GM19239 (cell line): ENCODE measurements at places on chromosomes 2 and 18.

- no peak for DNase-seq
Observed at GRCh38 chr18:65755616-65756015, 4.8 kb downstream of the CDH7 start.

- DNase-seq, result no peak
Observed at GRCh38 chr2:102925003-102925402, 163.2 kb downstream of the TMEM182 start.

GRCh38 chr2:227592694-227593387 lies 5.9 kb upstream of the SCYGR2 start:
- DNase-seq, result no peak

GRCh38 chr18:26697186-26697884 lies 149.0 kb upstream of the KCTD1 start:
- DNase-seq, result no peak

DNA sequence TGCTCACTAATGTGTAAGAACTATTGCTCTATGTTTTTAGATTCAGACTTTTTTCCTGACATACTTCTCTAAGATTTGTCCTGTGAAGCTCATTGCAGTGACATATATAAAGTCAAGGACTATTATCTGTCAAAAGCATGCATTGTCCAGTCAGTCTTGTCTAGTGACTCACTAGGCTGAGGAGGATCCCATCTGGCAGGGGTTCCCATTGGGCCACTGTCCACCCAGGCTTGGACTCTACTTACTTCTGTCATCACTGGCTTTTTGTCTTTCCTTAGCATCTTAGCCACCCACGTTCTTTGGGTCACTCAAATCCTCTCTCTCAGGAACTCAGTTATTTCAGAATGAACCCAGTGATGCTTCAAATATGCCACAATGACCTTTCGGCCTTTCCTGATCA lies 132.6 kb upstream of the NABP1 start:
- DNase-seq, result no peak

DNA sequence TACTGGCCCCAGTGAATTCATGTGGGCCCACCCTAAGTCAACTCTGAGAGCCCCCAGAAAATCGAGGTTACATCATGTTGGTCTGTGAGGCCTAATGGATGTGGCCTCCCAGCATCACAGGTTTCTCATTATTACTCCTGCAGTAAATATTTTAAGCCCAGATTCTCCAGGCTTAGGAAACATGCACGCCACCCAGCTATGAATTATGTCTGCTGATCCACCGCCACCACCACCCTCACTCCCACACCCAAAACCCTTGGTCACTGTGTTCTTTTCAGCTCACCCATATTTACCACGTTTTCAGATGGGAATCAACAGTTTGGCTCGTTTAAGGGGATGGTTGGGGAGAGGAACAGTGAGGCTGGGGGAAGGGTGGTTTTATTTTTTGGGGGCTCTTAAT lies 128.6 kb downstream of the NCK2 start:
- DNase-seq, result no peak

- no peak for DNase-seq
Observed at GRCh38 chr2:240424341-240425235, 10.9 kb upstream of the GPC1 start.

DNA sequence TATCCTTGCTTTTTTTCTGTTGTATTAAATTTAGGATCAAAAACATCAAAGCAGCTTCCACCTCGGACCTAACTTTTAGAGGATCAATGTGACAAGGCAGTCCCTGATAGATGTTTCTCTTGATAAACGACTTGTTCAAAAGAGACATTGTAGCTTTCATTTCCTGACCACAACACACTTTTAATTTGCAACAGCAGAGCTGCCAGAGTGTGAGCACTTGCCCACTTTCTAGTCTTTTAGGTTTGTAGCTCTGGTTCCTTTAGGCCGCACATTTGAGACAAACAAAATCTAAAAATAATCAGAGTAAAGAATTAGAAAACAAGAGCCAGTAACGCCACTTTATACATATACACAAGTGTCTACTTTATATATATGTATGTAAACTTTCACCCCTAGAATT lies 3.1 kb downstream of the FIGN start:
- DNase-seq, result no peak

GRCh38 chr2:69322631-69323030 lies 64.4 kb downstream of the GFPT1 start:
- no peak for DNase-seq

- no peak for DNase-seq
Observed at GRCh38 chr2:151246152-151246551, 15.5 kb downstream of the RBM43 start.

GRCh38 chr2:42918671-42919318 lies 126.4 kb upstream of the HAAO start:
- no peak for DNase-seq

- DNase-seq, result no peak
Observed at GRCh38 chr2:54103454-54104314, 11.7 kb upstream of the ACYP2 start.

GRCh38 chr2:13050764-13051163 lies 334.0 kb downstream of the TRIB2 start:
- no peak for DNase-seq

DNA sequence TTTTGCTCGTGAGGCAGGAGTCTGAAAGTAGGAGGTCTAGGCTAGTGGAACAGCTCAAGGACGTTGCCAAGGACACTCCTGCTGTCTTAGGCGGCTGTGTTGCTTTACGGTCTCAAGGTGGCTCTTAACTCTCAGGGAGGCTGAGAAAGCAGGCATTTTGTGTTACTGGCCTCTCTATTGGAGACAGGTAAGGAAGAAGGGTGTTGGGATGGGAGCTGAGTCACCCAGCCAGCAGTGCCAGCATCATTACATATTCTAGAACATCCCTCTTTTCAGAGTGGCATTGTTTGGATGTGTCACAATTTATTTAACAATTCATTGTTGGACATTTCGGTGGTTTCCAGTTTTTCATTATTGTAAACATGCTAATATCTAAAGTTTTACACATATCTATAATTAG lies 30.8 kb upstream of the TMEM214 start:
- DNase-seq, result no peak

DNA sequence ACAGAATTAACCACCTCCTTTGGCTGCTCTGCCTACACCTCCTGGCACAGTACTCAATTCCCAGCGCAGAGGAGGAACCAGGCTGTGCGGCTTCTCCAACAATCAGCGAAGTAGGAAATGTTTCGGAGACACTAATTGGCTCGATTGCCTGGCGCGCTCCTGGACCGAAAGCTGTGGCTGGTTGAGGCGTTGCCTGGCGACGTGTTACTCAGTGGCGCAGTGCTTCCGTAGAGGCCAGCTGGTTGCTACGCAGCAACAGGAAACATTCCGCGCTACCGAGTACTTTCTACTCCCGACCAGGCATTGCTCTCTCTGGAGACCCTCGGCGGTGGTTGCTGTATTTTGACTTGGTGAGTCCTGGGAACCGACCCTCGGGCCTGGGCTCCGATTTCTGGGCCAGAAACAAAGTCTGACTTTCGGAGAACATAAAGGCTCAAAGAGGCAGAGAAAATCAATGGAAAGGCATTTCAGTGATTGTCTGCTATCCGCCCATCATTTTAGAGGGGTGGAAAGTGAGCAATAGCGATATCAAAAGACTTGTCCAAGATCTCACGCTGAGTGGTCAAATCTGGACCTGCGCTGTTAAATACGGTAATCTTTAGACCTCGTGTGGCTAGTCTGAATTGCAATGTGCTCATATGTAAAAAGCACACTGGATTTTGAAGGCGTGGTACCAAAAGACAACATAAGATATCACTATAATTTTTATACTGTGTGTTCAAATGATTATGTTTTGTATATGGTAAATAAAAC lies at the start of gene DNAH6:
Gene DNAH6 (plus strand): TSS at position 265 of the 753 bp plus-strand sequence. CDS start 1,329 bp downstream, outside the sequence.
- DNase-seq, result peak; percentile 44

DNA sequence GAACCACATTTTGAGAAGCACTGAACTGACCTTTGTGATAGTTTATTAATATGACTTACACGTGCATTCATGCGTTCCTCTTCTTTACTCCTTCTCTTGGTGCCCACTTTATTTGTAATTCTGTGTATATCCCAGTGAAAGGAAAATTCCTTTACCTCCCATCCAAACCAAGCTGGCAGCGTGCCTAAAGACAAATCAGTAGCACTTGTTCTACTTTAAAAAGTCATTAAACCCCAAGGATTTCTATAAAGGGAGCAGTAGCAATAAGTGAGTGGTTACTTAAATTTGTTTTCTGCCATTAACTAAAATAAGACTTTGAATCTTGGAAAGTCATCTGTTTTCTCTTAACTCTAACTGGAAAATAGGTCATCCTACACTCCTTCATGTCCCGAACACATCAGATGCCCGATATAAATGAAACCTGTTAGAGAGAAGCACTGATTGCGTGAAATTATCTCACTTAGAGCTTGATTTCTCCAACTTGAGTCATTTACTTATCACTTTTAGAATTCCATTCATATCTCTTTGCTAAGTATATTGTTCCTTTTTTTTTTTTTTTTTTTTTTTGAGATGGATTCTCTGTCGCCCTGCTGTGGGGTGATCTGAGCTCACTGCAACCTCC lies 10.7 kb downstream of the PIK3C3 start:
- DNase-seq, result no peak

- DNase-seq, result no peak
Observed at GRCh38 chr2:104378853-104379374, 475.0 kb upstream of the POU3F3 start.

GRCh38 chr2:7809640-7810039 lies 872.2 kb upstream of the ID2 start:
- DNase-seq, result no peak

DNA sequence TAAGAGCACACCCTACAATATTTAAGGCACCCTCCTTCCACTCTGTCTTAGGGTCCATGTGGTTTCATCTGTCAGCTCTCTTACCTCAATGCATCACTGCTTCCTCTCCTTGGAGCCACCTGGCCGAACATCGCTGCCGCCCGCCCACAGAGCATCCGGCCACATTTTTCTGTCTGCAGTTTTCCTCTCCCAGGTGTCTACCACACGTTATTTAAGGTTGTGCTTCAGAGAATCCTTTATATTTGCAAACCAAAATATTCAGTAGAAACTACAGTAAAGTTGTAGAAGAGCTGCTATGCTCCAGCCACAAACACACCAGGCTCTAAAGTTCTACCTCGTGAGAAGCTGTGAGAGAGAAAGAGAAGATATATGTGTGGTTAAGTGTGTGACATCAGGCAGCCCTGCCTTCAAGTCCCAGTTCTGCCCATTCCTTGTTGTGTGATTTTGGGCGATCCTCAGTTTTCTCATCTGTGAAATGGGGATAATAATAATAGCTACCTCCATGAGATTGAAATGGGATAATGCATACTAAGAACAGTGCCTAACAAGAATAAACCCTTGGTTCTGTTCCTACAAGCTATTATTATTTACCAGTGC lies 4.9 kb upstream of the STK17B start:
- DNase-seq, result peak; percentile 47

- DNase-seq, result no peak
Observed at GRCh38 chr2:166373951-166374350, 1.8 kb downstream of the SCN9A start.

DNA sequence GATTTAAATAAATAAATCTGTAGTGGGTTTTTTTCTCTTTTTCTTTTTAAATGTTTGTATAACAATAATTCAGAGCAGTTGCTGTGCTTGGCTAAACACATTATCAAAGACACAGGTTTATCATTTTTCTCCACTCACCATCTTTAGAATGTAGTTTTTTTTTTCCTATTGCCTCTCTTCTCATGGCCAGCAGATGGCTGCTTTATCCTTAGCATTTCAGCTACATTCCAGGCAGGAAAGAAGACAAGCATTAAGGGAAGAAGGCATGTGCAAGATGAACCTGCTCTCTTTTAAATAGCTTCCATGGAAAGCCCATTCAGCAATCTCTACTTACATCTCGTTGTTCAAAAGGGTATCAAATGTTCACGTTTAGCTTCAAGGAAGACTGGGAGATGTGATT lies 42.6 kb downstream of the ARHGAP15 start:
- no peak for DNase-seq

DNA sequence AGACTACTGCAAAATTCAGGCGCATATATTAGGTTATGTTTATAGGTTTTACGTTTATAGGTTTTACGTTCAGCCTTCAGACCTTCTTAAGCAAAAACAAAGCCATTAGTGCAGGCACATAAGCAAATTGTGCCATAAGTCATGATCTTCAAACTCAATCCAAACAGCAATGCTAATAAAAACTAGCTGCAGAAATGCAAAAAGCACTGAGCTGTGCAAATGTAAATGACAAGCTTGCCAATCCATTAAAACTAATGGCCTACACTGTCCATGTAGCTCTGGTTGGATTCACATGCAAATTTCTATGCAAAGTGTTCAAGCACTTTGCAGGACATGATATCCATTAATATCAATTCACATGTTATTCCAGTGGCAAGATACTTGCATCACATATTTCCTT lies 50.9 kb downstream of the LRPPRC start:
- no peak for DNase-seq

DNA sequence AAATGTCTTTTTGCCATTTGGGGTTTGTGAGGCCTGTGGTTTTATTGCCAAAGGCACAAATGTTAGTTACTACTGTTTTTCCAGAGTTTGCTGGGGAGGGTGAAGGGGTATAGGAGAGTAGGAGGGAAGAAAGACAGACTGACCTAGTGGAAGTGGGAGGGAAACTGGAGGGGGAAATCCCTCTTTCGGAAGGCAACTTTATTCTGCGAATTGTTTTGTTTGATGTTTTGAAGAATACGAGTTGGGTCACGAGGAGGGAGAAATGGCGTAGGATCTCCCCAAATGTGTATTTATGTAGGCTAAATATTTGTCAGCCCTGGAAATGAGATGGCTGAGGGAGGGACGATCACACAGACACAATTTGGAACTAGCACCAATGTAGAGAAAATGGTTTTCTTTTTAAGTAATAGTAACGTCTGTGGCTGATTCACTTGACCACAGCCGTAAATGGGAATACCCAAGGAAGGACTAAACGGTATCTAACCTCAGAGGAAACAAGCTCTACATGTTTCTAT lies 172.3 kb downstream of the ICOS start:
- DNase-seq, result no peak

DNA sequence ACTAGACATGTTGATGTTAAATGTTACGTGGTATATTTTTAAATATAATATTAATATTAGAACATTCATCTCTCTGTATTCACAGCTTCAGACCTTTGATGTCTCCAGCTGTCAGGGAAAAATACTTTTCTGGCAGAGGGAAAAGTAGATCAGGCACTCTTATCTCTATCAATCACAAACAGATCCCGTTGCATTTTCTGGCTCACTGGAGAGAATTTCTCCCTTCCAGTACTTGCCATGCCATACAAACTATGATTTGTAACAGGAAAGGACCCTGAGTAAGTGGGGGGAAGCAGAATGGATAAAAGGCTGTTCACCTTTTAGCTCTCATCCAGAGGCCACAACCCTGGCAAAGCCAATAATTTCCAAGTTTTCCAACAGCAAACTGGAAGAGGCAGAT lies 158.0 kb downstream of the TCF4 start:
- no peak for DNase-seq

DNA sequence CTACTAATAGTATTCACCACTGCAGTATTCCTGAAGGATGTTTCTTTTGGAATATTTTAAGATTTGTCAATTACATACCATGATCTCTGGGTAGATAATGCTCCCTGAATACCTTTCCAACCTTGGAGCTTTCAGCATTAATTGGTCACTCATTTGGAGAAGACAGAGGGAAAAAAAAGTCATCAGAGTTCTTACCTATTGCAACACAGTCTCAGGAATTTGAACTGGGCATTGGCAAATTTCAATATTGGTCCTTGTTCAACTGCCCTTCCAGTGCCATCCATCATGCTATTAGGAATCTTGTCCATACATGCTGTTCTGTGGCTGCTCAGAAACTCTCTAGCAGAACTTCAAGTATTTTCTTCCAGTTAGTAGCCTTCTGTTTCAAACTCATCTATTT lies 83.6 kb upstream of the KCNJ3 start:
- no peak for DNase-seq

- DNase-seq, result no peak
Observed at GRCh38 chr2:132595693-132596092, 74.3 kb downstream of the LYPD1 start.

GRCh38 chr2:70785137-70785911 lies 5.1 kb downstream of the FIGLA start:
- DNase-seq, result no peak
